ENCODE measurements at places on chromosomes 6 and 20.

DNA sequence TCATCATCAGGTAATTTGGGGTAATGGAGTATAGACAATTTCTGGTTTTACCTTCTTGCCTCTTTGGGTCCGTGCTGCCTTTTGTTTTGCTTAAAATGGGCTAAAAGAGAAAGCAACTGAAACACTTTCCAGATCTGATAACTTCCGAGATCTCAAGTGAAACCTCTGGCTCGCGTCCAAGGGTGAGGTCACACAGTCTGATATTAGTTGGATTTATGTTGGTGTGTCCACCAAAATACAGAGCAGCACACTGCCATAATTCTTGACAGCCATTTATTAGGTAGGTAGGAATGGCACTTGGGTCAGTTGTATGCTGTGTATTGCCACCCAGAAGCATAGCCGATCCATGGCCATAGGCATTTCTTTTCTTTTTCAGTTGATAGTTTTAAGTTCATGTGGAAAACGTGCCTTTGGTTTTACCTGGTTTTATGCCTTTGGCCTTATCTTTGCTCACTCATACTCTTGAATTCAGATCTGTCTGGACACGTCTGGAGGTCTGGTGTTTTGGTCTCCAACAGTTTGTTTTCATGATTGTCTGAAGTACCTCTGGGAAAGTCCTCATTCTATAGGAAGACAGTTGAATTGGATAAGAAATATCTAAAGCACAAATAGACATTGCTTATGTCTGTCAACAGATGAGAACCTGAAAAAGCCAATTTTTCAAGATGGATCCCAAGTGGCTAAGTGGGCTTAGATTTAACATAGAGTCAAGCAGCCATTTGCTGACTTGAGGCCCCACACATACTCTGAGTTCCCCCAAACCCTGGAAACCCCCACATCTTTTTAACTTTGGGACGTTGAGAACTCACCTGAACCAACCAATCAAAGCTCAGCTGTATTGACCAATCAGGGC, 320.8 kb downstream of the SOX4 start:
- peak; percentile 5 for DNase-seq

GRCh38 chr6:161342039-161342438, 68.2 kb upstream of the AGPAT4 start:
- no peak for DNase-seq

DNA sequence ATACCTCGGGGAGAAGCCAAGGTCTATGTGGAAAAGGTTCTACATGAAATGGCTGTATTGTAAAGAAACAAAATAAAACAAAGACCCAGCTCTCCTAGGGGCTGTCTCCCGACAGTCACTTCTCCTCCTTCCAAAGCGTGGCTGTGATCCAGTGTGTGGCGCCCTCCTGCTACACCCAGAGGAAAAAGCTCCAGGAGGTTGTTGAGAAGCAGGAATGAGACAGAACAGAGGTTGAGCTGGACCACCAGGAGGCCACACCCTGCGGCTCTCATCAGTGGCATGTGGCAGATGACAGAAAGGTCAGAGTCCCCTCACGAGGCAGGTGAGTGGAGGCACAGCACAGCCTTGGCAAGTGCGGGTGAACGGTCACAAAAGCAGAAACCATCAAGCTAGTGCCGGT, 236.0 kb downstream of the TBXT start:
- no peak for DNase-seq

- DNase-seq, result no peak
These were observed 38.5 kb downstream of the TBC1D7 start for GRCh38 chr6:13289789-13290318.

- no peak for DNase-seq
These were observed 149.5 kb downstream of the ANKRD60 start for GRCh38 chr20:58078741-58079522.

DNA sequence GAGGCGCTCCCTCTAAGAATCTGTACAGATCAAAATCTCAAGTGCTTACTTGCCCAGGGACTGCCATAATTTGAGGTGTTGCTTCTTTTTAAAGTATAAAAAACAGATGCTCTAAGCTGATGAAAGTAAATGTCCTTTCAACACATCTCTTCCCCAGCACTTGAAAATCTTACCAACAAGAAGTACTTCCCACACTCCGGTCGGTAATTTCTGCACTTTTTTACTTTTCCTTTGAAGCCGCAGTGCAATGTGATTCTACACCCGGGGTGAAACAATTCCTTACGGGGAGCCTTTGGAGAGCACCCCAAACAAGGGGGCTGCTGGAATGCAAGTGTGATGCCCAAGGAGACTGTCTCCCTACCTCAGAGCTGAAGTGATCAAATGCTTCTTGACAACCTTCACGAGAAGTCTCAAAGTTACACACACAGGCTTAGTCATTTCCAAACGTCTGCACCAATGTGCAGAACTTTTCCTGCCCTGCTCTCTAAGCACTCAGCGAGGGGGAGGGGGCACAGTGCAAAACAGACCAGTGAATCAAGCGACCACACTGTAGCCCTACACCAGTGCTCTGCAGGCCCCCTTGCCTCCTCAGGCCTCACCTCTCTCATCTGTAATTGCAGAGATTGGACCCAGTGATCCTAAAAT, 56.7 kb downstream of the ATXN1 start:
- DNase-seq, result no peak

DNA sequence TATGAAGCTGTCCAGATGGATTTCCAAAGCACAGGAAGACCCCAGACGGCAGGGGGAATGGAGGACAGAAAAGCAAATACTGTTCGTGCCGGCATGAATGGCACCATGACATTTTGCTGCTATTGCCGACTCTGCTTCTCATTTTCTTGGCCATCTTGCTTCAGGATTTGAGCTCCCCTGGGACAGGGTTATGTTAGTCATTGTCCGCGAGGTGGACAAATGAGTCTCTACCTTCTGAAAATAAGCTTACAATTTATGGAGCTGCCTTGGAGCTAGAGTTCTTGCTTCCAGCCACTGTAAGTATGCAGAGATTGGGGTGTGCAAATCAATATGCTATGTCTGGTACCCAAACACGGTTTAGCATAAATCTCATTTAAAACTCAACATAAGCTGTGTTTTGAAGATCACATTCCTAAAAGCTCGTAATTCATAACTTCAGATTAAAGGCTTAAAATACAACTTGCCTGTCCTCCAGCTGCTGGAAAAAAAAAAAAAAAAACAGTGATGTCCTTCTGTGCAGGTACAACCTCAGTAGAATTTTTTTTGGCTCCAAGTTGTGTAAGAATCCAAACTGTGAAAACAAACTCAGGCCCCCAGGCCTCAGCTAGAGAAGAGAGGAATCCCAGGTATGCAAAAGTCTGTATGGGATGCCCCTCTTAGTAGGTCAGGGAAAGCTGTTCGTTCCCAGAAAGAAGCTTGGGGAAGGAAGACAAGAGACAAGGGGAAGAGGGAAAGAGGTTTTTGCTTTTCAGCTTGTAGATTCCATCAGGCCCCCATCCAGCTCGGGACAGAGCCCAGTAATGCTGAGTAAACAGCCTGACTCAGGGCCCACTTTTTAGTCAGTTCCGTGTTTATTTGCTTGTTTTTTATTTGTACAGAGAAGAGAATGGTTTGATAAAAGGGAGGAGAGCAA, 184.2 kb upstream of the FOXA2 start:
- DNase-seq, result no peak

DNA sequence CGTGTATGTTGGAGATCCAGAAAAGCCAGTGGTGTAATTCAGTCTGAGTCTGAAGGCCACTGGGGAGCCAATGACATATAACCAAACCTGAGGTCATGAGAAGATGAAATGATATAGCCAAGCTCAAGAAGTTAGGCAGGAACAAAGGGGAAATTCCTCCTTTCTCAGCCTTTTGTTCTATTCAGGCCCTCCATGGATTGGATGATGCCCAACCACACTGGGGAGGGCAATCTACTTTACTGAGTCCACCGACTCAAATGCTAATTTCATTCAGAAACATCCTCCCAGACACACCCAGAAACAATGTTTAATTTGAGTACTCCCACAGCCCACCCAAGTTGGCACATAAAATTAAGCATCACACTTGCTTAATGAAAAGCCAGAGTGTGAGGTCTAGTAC, 183.6 kb downstream of the GJA1 start:
- no peak for DNase-seq

GRCh38 chr6:148222846-148223245, 119.8 kb upstream of the SASH1 start:
- DNase-seq, result no peak

- no peak for DNase-seq
These were observed 149.1 kb downstream of the EDN1 start for GRCh38 chr6:12439296-12439695.

DNA sequence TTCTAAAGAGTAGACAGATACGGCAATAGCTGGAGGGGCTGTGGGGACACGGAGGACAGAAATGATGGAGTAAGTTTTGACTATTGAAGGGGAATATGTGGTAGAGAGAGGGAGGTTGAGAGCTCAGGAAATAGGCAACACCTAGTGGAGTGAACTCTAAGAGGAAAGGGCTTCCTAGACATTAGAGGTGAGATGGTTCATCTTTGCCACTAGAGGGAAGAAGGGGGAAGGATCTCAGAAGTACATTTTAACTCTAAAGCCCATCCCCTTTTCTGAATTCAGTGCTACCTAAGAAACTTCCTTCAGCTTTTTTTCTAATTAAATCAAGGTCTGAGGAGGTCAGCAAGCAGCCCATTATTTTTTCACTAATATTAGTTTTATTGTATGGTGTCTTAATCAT, 689.4 kb upstream of the MAP3K7 start:
- DNase-seq, result no peak

GRCh38 chr6:7025861-7026260, 81.9 kb upstream of the RREB1 start:
- no peak for DNase-seq

GRCh38 chr20:53664121-53664520, 70.5 kb upstream of the ZNF217 start:
- no peak for DNase-seq

DNA sequence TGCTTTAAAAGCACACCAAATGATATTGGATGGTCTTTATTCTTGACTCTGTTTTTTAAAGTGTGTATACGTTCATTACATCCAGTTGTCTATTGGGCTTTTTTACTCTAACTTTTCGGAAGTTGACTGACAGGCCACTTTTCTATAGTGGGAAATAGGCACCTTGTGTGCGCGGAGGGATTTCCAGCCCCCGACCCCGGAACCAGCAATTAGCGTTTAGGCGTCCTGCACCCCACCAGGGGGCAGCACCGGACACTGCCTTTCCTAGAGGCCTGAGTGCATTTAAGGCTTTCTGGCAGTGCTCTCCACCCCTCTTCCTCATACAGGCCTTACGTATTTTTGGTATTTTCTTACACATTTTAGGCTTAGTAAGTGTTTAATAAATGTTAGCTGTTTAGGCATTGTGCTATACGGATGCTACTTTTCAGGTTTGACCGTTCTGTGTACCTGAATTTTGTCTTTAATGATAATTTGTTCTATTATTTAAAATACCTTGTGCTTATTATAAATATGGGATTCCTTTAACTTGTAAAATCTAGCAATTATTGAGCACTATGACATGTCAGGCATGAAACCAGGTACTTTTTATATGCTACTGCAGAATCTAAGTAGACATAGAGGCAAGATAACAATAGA, 231.8 kb downstream of the BCKDHB start:
- DNase-seq, result peak; percentile 57

DNA sequence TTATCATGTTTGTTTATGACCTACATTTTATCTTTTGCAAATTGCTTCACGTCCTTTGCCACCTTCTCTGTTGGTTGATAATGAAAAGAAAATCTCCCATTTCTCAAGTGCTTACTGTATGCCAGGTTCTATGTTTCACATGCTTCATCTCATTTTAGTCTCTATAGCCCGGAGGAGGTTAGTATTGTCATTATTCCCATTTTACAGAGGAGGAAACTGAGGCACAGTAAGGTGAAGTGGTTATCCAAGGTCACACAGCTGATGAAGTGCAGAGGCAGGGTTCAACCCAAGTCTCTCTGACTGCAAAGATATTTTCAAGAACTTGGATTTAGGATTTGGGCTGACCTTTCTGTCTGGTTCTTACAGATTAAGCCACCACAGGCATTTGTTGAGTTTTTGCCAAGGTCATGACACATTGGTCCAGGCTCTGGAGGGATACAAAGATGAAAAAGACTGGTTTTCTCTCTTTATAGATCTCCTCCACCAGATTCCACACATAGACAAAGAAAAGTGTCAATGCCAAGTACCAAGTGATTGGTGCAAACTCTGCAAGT, 20.6 kb downstream of the CNBD2 start:
- DNase-seq, result no peak

GRCh38 chr6:112086744-112087135, 542 bp downstream of the TUBE1 start:
- peak; percentile 18 for DNase-seq

GRCh38 chr6:157928428-157928827, 53.2 kb upstream of the SYNJ2 start:
- no peak for DNase-seq

DNA sequence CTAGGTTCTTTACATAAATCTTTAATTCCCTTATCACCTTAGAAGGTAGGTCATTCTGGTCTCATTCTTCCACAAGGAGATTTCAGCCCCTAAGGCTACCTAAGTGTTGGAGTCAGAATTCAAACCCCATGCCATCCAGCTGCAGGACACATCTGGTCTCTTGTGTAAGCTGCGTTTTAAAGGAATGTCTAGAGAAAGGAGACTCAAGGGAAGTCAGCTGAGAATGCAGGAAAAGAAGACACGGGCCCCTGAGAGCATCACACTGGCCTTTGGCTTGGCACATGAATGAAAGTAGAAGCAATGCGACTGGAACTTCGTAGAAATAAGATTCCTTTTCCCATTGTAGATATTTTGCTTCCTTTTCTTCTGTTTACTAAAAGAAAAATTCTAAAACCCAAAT, 76.7 kb upstream of the SYNJ2 start:
- DNase-seq, result no peak

Measured in CD4-positive, alpha-beta T cell treated with Interleukin-12 subunit alpha and Interleukin-12 subunit beta, for 1 hour (primary cell).